Kasumi-1 (cell line): ENCODE measurements at places on chromosomes 1 and 21.
A peak's percentile ranks its signal among the peaks of the same experiment; 100 is the strongest.

- DNase-seq = no peak
These were observed 15.1 kb upstream of the PLA2G2E start for GRCh38 chr1:19938472-19938871.

DNA sequence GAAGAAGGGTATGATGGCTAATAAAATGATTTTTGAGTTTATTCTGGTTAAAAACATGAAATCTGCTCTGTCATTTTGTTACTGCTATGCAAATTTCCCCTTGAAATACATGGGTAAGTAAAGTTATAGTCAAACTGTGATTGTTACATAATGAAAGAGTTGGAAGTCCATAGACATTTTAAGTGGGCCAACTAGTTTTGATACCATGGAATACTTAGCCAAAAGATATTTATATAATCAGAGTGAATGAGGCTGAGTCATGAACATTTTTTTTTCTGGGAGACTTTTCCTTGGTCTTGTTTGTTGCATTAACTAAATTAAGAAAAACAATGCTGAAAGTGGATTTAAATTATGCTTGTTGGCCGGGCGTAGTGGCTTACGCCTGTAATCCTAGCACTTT lies 58.2 kb upstream of the MPC2 start:
- no peak for DNase-seq

GRCh38 chr1:183926983-183927382 lies 110.5 kb downstream of the COLGALT2 start:
- no peak for DNase-seq

DNA sequence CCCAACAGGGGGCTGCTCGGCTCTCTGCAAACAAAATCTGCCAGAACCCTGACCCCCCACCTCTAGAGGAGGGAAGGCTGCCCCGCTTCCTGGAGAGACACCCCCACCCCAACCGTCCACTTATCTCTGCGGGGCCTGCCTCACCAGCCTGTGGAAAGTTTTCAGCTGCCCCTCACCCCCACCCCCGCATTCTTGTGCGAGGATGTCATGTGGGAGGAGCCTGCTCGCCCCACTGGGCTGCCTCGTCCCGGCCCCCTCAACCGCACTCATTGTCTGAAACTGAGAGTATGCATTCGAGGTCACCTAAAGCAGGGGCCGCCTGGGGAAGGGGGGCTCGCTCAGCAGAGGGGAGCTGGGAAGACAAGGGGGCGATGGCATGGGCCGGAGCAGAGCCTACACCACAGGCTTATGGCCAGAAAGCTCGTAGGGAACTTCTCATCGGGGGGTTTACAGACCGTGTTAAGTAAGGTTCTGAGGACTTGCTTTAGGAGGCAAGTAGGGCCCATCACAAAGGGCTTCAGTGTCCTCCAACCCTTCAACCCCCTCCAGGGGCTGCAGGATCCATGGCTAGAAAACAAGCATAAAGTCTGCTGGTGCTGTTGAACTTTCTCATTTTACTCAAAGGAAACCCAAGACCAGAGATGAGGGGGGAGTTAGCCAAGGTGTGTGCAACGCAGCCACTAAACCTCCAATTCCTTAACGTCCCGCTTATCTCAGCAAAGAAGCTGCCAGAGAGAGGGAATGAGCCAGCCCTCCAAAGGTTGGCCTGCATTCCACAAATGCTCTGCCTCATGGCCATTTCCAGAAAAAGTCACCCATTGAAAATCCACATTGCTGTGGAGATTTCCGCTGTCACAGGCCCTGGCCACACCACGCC lies 9.4 kb downstream of the EPHA2 start:
- DNase-seq = no peak

DNA sequence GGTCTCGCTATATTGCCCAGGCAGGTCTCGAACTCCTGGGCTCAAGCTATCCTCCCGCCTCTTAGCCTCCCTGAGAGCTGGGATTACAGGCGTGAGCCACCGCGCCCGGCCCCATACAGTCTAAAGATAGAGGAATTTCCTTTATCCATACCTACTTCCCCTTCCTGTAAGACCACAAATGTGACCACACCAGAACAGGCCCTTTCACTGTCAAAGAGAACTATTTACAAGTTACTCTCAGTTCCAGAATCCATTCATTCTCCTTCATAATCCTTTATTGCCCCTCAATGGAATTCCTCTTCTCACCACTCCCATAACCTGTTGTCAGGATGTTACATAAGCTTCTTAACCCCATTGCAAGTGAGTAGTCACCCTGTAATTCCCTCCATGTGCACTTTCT lies 26.3 kb upstream of the SLC5A9 start:
- DNase-seq = peak; percentile 44

- DNase-seq = no peak
These were observed 245.1 kb downstream of the MATN1 start for GRCh38 chr1:30478283-30478682.

GRCh38 chr1:158691907-158692306 lies 5.4 kb upstream of the SPTA1 start:
- DNase-seq = no peak

DNA sequence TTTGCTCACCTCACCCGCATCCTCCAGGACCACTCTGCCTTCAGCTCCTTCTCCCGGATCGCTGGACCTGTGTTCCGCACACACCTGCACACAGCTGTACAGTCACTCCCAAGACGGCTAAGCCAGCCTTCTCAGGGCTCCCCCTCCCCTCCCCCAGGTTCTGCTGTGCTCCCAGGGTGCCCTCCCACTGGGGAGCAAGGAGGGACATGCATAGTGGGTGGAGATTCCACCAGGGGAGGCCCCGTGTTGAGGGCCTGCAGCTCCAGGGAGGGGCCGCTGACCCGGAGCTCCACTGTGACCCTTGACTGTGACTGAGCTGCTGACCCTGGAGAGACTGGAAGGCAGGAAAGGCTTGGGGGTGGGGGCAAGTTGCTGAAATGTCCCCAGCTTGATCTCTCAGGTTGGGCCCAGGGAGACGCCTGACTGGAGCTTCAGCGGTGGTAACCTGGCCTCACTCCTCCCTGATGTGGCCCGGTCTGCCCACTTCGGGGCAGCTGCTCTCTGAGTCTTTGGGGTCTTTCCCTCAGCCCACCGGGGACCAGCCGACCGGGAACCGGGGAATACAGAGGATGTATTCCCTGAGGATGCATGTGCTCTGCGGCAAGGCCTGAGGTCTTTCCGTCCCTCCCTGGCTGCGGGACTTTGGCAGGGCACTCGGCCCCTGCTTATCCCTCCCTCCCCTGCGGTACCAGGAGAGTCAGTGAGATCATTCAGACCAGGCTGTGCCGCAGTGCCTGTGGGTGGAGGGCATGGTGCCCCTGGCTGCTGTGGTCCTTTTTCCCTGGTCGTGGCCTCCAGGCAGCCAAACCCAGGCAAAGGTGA lies 28.6 kb upstream of the PLCH2 start:
- DNase-seq = no peak

DNA sequence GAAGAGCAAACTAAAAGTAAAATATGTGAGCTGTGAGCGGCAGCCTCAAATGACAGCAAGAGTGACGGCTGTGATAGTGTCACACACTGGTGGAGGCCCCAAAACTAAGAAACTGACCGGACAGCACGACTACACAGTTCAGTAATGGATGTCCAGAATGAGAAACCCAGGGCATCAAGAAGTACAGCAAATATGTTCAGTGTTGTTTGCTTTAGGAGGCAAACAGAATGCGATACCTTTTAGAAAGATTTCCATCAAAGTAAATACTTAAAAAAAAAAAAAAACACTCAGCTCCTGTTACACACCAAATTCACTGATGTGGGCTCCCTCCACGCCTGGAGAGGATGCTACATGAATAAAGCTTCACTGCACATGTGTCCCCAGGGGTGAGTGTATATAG lies 1.1 kb upstream of the PKP1 start:
- no peak for DNase-seq

DNA sequence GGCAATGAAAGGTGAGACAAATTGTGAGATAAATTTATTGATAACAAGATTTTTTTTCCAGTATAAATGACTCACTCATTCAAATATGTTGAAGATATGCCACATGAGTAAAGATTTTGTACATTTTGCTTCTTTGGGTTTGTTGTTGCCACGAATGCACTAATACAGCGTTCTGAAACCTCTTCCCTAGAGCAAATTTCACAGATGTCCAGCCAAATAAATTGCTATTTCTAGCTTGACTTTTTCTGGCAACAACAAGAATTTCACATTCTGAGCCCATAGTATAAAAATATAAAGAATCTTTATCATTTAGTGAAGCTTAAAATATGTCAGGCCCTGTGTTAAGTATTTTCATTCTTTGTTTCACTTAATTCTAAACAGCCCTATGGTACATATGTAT lies 114.5 kb upstream of the COL24A1 start:
- DNase-seq = no peak

GRCh38 chr1:219329578-219329977 lies 155.9 kb downstream of the LYPLAL1 start:
- DNase-seq = no peak

GRCh38 chr21:44510508-44511218 lies 29.3 kb downstream of the KRTAP10-1 start:
- peak; percentile 34 for DNase-seq

DNA sequence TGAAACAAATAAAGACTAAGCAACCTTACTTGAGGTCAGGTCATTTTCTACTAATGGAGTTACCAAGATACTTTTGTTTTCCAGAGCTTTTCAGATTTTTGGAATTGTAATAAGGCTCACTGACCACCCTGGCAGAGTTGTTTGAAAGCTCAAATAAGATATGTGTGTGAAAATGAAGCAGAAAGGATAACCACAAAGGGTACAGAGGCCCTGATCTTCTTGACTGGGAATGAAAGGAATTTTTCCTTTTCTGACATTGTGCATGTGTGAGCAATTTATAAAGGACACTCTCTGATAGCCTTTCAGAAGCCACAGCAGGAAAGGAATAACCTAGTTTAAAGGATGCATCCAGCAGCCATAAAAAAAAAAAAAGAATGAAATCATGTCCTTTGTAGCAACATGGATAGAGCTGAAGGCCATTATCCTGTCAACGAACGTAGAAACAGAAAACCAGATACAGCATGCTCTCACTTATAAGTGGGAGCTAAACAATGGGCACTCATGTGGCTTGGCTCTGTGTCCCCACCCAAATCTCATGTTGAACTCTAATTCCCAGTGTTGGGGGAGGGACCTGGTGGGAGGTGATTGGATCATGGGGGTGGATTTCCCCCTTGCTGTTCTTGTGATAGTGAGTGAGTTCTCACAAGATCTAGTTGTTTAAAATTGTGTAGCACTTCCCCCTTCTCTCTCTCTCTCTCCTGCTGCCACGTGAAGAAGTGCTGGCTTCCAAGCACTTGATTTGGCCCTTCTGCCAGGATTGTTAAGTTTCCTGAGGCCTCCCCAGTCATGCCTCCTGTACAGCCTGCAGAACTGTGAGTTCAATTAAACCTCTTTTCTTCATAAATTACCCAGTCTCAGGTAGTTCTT lies 3.1 kb upstream of the SRP9 start:
- DNase-seq = no peak

- peak; percentile 59 for DNase-seq
These were observed 52.1 kb downstream of the GPR161 start for GRCh38 chr1:168084396-168085231.

- no peak for DNase-seq
These were observed 39.2 kb downstream of the ADARB1 start for GRCh38 chr21:45113543-45113942.

- DNase-seq = no peak
These were observed 83.2 kb downstream of the PLXNA2 start for GRCh38 chr1:208161005-208161404.

GRCh38 chr1:177793900-177794299 lies 176.0 kb downstream of the SEC16B start:
- DNase-seq = no peak

- DNase-seq = peak; percentile 16
These were observed 64.7 kb downstream of the VAV3 start for GRCh38 chr1:107900090-107900945.

DNA sequence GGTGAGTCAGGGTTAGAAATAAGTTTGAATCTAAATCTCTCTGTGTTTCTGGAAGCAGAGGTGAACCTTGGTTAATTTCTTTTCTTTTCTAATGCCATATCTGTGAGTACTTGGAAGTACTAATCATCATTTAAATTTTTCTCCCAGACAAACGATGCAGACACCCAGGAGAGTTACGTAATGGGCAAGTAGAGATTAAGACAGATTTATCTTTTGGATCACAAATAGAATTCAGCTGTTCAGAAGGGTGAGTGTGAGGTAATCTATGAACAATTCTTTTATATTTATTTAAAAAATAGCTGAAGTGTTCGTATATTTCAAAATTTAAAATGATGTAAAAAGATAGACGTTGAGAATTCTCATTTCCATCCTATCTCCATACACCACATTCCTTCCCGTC lies 11.2 kb downstream of the C4BPA start:
- no peak for DNase-seq

- no peak for DNase-seq
These were observed 24.2 kb downstream of the PGM1 start for GRCh38 chr1:63617450-63617849.

DNA sequence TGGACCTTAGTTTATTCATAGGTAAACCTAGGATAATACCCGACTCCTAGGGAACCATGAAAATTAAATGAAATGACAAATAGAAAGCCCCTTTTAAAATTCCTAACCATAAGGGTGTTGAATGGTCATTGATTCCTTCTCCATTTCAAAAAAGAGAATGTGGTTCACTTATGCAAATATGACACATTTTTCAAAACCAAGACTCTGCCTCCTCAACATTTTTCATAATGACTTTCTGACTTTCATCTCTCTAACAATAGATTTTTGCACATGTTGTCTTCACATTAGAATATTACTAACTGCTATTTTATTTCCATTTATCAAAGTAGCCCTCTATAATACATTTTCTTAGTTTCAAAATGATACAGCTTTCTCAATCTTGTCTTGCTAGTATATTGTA lies 169.1 kb downstream of the NTNG1 start:
- no peak for DNase-seq

- DNase-seq = peak; percentile 62
These were observed 112.9 kb downstream of the ZBTB18 start for GRCh38 chr1:244163861-244164510.

- no peak for DNase-seq
These were observed 185.1 kb upstream of the GREM2 start for GRCh38 chr1:240797050-240797449.

- DNase-seq = no peak
These were observed 23.1 kb downstream of the FAM89A start for GRCh38 chr1:231016966-231017365.

GRCh38 chr1:212791261-212791675 lies 309 bp downstream of the NSL1 start:
- DNase-seq = peak; percentile 72

DNA sequence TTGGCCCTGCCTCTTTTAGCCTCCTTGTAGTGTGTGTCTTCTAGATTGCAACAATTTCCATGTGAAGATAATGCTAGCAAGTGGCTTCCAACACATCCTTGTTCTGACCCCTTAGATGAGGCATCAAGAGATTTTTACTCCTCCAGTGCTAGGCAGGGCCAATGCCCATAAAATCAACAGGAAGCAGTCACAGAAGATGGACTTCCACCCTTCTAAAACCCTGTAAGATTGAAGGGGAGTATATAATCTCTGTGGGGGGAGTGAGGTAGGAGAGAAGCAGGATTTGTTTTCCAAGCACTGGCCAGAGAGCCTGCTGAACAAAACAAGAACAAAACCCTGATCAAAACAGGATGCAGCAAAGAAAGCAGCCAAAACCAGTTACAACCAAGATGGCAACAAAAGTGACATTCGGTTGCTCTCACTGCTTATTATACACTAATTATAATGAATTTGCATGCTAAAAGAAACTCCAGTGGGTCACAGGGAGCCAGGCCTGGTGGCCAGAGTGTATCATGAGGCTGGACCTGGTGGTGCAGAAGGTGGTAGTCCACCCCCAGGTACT lies 12.1 kb downstream of the GON4L start:
- no peak for DNase-seq
